ENCODE measurements at places on chromosomes 2 and 18.

- peak; percentile 42 for DNase-seq
Observed at GRCh38 chr2:27194538-27195354, 17.1 kb upstream of the ATRAID start.

GRCh38 chr2:161124201-161124600 is 36.0 kb upstream of the TANK start:
- no peak for DNase-seq

DNA sequence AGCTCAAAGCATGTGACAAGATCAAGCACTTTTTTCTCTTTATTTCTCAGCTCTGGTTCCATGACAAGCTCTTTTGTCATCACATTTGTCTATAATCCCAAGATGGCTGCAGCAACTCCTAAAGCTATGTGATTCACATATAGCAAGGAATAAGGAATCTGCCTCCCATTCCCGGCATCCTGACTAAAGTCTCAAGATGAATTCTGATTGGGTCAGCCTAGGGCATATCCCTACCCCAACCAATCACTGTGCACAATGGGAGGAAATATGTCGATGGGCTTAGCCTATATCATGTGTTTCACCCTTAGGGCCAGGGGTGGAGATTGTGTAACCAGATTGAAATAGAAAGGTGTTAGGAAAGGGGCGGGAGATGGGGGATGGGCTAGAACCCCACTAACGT is 23.1 kb upstream of the COLEC12 start:
- DNase-seq, result no peak

DNA sequence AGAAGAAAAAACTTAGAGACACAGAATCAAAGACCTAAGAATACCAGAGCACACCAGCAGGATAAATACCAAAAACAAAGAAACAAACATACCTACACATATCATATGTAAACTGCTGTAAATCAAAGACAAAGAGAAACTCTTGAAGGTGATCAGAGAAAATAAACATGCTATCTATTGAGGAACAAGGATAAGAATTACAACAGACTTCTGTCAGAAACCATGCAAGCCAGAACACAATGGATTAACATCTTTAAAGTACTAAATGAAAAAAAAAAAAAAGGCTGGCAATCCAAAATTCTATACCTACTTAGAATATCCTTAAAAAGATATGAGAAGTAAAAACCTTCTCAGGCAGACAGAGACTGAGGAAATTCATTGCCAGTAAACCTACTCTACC is 51.6 kb upstream of the MGAT4A start:
- DNase-seq, result no peak

DNA sequence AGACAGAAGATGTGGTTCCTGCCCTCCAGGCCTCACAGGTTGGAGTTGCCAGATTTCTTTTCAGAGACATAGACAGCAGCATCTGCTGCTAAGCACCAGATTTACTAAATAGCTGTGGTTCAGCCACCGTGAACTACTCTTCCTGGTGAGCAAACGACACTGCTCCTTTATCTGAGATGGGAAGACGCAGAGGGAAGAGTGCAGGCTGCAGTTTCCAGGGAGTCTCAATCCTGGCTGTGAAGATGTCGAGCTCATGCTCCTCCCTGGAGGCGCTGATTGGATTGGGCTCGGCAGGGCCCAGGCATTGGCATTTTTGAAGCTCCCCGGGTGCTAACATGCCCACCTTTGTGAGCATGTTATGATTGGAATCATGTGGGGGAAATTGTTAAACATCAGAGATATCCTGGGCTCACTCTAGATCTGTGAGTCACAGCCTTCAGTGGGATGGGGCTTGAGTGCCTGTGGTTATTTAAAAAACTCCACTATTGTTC is 314.8 kb downstream of the TSN start:
- DNase-seq, result peak; percentile 37

DNA sequence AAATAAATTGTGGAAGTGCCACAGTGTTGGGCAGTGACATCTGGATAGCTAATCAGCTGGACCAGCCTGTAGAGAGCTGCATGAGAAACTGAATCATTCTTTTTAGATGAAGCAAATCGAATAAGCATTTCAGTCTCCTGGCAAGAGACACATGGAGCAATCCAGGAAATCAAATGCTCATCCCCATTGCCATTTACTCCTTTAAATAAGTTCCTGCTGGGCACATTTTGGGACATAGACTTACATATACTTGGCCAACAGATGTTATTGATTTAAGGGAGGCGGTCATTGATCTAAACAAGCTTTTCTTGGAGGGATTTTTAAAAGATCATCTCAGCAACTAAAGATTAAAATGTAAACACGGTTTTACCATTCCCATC is 307.1 kb downstream of the STK39 start:
- no peak for DNase-seq

GRCh38 chr2:204505946-204506345 is 39.3 kb upstream of the PARD3B start:
- DNase-seq, result no peak

GRCh38 chr2:214628091-214628490 is 181.4 kb downstream of the BARD1 start:
- DNase-seq, result no peak

GRCh38 chr2:54646170-54646927 is 77.1 kb upstream of the EML6 start:
- no peak for DNase-seq

DNA sequence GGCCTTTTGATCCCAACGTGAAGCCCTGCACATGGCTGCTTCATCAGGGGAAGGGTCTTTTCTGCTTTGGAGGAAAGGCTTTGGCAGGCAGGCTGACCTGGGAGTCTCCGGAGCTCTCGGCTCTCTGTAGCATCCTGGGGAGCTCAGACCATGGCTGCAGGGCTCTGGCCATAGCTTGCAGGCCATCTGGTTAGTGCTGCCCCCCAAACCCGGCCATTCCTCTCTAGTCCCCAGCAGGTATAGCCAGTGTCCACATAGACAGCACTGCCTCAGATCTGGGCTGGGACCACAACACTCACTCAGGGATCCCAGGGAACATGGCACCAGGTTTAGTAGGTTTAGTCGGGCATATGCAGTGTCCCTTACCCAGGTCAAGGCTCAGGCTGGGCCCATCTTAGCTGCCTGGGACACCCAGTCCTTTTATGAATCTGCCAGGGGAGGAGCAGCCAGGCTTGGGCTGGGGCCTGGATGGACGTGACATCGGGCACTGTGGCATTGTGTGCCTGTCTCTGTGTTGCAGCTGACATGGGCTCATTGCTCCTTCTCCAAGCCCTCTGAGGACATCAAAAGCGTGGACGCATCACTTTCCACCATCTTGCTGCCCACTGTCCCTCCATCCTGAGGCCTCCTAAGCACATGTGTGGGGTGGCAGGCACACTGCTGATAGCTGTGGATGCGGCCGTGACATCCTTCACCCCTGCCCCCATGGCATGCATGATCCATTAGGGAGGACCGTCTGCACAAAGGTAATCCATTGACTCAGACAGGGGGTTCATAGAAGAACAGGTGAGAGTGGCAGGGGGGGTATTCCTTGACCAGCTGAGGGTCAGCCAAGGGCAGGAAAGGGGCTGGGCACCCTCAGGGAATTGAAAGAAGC is 19.2 kb upstream of the GPR35 start:
- DNase-seq, result no peak

DNA sequence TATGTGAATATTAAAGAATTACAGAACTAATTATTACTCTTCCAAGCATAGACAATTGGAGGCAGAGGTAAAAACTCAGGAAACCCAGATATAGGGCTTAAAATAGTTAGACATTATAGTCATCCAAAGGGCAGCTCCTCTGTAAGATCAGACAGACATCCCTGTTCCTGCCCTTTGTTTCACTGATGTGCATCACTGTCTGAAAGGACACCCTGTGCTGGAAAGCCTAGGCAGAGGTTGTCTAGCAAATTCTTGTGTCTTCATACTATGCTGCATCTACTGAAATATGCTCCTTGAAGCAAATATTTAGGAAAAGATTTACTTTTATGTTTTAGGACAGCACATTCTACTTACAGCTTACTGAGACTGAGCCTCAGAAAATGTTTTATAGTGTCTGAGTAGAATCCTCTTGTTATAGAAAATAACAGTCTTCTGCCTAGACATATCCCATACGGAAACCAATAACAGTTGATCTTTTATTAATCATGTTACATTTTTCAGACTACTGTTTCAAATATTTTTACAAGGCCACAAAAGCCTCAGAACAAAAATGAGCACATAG is 977.3 kb upstream of the CDH2 start:
- no peak for DNase-seq

GRCh38 chr18:63681449-63682340 is 20.0 kb upstream of the SERPINB3 start:
- DNase-seq, result no peak

GRCh38 chr2:366706-367105 is 78.8 kb upstream of the ALKAL2 start:
- no peak for DNase-seq

DNA sequence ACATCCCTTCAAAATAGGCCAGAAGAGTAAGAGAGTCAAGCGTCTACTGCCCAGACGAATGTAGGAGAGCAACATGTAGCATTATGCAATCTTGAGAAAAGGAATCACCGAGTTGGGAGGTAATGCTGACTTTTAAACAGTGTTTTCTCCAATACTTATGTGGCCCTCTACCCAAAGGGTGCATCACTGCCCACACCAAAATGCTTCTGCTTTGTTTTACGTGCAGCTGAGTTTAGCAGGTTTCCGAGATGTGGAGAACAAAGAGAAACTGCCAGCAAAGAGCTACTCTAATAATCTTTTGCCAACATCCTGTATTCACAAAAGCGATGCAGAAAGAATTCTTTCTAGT is 63.4 kb upstream of the ZEB2 start:
- no peak for DNase-seq

GRCh38 chr2:62556086-62556485 is 50.1 kb upstream of the TMEM17 start:
- no peak for DNase-seq

DNA sequence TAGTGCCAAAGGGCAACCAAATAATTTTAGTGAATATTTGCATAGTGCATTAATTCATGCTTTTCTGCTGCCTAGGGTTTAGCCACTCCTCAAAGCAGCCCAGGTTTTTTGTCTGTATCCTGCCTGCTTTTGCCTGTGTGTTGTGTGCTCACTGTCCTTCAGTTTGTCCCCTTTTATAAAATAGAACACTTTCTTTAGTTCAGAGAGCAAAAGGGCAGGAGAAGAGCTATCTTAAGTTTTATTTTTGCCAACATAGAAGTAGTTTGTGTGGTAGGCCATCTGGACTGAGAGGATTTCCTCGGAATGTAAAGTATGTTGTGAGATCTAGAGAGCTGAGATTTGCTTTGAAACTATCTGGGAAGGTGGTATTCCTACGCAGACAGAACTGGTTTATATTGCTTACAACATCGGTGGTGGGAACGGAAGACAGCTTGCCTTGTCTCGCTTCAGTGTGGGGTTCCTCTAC is 64.9 kb downstream of the EML4 start:
- no peak for DNase-seq

- DNase-seq, result no peak
Observed at GRCh38 chr18:36458306-36458705, 160.8 kb downstream of the FHOD3 start.

- DNase-seq, result no peak
Observed at GRCh38 chr2:45401431-45401922, 209.6 kb downstream of the SRBD1 start.

DNA sequence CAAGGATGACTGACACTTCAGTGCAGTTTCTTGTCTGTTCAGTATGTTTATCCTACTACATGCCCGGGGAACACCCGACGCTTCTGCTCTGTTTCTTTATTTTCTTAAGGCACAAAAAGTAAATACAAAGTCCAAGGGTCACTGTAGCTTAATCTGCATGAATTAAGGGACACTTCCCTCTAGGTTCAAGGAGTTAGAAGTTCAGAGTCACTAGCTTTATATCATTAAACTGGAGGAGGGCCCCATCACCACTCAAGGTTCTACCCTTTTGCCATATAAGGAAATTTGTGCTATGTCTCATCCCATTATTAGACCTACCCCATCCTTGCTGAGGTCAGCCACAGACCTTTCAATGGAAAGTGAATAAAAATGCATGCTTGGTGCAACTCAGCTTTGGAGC is 27.6 kb upstream of the RMDN2 start:
- no peak for DNase-seq

- no peak for DNase-seq
Observed at GRCh38 chr2:241107031-241107783, 5.1 kb upstream of the MTERF4 start.

DNA sequence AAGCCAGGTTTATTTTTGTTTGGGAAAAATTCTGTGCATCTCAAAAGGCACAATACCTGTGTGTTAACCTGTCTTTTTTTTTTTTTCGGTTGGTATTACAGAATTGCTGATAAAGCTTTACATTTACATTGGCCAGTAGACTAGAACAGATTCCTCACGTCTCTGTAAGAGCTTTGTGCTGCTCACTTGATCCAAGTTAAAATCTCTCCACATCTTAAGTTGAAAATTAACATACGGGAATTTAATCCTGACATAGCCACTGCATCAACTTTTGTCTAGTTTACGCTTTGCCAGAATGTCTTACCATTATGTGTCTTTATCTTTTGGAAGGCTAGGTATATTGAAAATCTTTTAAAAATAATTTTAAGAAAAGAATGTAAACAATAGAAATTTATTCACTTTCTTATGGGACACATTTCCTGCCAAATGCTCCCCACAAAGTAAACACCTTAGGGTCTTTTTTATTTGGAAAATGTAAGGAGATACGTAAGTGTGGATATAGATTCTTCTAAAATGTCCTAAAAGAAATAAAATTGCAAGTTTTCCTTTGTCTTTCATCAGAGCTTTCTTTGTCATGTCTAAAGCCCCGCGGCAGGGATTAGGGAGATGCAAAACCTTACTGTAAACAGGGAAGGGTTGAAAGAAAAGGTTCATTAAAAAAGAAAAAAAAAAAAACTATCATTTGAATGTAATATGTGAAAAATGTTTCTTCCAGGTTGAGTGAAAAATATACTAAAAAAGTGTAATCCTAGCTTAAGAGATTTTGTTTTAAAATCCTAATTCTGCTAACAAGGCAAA is 912.8 kb downstream of the NRXN1 start:
- no peak for DNase-seq

- DNase-seq, result no peak
Observed at GRCh38 chr2:58860586-58860985, 619.5 kb upstream of the FANCL start.

DNA sequence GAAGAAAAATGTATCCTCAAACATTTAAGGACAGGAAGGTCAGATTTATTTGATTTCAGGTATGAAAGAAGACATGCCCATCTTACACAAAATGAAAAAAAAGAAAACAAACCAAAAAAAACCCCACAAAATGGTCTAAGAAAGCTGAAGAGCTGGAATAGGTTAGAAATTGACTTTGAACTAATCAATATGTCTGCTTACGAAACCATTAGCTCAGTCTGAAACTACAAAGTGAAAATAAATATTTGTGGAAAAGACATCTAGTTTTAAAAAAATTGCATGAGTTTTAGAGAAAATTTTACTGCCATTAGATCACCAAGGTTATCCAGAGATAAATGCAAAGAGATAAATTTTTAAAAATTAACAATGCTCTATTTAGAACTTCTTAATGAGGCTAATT is 125.3 kb downstream of the TMEFF2 start:
- DNase-seq, result no peak

DNA sequence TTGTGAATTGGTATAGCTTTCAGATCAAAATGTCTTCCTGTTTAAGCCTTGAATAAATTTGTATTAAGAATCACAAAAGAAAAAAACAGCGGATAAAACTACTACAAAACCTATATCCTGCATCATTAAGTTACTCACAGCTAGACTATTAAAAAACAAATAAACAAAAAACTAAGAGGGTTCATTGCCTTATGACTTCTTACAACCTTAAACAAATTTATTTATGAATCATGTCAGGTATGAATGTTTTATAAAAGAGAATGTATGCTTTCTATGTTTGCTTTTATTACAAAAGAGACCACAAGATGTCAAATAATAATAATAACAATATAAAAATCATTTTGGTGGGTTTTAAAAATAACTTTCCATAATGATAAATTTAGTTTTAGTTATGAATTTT is 109.6 kb downstream of the FIGN start:
- DNase-seq, result no peak

Data from SW480 (cell line).